ENCODE measurements at places on chromosomes 6 and 20.

- DNase-seq = no peak
Observed at GRCh38 chr6:106152952-106153351, 66.8 kb downstream of the PRDM1 start.

GRCh38 chr6:155791186-155791585 lies 335.5 kb upstream of the NOX3 start:
- no peak for DNase-seq

DNA sequence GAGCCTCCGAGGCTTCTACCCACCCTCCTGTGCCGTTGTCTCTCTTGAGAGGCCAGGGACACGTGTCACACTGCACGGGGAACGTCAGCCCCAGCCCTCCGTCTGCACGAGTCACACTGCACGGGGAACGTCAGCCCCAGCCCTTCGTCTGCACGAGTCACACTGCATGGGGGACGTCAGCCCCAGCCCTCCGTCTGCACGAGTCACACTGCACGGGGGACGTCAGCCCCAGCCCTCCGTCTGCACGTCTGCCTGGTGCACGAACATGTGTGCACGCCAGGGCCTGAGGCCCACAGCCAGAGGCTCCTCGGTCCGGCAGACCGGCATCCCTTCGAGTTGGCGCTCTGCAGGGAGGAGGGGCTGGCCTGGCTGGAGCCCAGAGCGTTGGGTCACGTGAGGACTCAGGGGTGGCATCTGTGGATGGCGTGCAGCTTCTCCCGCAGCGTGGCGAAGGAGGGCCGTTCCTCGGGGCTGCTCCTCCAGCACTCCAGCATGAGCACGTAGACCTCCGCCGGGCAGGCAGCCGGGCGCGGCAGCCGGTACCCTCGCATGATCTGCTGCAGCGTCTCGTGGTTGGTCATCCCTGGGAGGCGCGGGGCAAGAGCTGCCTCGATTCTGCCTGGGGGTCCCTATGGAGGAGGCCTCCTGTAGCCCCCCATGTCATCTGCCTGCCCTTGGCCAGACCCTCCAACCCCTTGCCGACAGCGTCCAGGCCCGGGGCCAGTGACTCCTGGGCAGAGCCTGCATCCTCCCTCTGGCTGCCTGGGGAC lies 3.4 kb upstream of the PTK6 start:
- DNase-seq = no peak

GRCh38 chr6:136739501-136739900 lies 52.8 kb downstream of the MAP3K5 start:
- no peak for DNase-seq

DNA sequence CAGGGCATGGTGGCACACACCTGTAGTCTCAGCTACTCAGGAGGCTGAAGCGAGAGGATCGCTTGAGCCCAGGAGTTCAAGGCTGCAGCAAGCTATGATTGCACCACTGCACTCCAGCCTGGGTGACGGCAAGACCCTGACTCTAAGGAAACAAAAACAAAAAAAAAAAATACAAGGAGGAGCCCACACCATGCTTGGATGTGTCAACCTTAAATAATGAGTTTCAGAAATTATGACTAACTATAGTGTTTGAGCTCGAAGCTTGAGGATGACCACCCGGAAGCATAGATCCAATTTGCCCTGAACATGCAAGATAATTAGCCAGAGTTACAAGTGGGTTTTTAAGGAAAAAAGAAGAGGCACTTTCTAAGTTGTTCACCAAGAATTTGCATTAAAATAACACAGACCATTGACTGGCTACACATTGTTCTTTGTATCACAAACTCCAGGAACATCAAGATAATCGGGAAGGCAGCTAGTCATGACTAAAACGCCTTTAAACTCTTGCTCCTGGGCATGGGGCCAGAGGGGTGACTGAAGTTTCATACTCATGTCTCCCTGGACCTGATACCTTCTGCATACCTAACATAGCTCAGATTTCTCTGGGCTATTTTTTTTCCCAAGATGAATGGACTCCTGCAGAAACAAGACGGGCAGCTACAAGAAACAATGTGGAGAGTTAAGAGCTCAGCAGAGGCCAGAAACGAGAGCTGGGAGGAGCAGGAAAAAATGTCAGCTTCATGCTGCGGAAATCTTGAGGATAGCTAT lies 289.6 kb downstream of the PREX1 start:
- no peak for DNase-seq

GRCh38 chr20:4067600-4068261 lies 52.4 kb upstream of the RNF24 start:
- DNase-seq = no peak

DNA sequence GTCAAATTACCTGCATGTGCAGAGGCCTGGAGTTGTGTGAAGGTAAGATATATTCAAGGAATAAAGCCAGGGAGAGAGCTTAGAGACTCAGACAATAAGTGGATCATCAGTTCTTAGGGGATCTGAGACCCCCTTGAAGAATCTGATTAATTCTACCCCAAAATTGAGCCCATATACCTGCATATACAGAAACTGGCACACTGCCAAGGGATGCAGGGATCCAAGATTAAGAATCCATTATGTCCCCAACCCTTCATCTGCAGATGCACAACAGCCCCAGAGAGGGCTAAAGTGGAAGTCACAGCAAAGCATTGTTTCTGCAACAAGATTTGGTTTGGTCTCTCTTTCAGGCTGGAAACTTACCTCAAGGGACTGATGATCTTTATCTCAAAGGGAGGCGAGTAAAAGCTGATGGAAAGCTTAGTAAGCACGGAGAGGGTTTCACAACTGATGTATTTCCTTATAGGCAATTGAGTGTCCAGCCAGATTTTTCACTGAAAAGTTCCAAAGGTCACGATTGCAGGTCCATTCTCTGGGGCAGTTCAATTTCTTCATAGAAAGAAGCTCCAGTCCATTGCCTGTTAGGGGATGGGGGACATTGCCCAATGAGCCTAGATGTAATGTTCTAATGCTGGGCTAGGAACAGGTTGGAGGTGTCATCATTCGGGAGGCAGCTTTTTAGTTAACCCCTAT lies 20.9 kb upstream of the STK35 start:
- no peak for DNase-seq

All from activated CD8-positive, alpha-beta memory T cell treated with anti-CD3 and anti-CD28 coated beads for 1 hour (primary cell).